ENCODE measurements at places on chromosomes 11 and 22.

- DNase-seq = no peak
These were observed 28.4 kb upstream of the UCP3 start for GRCh38 chr11:74037309-74037708.

GRCh38 chr11:13965337-13965736, 2.8 kb downstream of the SPON1 start:
- no peak for DNase-seq

- DNase-seq = no peak
These were observed 1.0 kb downstream of the BLID start for GRCh38 chr11:122114976-122115375.

DNA sequence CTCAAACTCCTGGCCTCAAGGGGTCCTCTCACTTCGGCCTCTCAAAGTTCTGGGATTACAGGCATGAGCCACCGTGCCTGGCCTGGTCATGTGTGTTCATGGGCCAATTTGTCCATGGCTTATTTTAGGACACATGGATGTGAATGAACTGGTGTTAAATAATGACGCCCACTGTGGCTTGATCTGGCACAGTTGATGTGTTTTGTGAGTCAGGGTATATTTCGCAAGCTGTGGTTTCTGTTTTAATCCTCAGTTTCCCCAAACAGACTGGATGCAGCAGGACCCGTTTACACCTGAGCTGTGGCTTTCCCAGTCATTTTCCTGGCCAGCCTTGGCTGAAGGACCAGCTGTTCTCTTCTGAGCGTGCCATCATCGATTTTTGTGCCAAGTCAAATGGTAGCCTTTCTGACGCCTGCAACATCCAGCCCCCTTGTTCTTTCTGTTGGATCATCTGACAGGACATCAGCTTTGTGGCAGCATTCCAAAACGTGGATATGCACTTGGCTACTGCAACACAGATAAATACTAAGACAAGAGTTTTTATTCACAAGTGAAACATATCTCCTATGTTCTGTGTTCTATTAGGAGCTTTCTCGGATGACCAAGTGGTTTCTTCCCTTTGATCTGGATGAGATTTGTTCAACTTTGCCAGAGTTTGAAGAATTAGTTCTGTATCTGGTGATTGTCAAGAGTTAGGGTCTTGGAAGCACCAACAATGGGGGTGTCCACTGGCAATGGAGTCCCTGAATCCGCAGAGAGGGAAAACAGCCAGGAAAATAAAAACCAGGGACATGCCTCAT, 40.0 kb upstream of the SEPTIN5 start:
- DNase-seq = no peak

- DNase-seq = no peak
These were observed 2.0 kb upstream of the CABP7 start for GRCh38 chr22:29717789-29718188.

DNA sequence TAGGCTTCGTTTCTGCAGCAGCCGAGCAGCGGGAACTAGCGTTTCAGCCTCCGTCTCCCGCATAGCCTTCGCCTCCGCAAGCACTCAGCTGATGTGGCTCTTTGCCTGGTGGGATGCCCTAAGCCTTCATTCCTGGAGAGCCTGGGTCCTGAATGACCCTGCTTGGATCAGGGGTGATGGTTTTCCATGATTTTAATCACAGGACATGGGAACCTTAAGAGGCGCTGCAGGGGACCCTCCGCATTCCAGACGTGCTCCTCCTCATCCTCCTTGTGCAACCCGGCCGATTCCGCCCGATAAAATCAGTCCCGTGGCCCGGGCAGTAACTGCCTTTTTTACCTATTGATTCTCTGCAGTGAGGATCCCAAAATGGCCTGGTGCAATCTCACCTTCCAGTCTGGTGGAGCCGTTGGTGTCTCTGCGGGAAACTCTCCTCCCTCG, 8.2 kb downstream of the C11orf21 start:
- no peak for DNase-seq

DNA sequence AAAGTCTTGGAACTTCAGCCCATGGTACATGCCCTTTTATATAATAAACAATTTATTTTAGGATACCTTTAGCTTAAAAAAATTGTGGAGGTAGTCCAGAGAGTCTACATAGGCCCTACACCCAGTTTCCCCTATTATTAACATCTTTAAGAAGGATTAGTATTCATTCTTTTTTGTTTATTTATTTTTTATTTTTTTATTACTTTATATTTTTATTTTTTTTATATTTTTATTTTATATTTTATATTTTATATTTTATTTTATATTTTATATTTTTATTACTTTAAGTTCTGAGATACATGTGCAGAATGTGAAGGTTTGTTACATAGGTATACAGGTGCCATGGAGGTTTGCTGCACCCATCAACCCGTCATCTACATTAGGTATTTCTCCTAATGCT, 15.9 kb upstream of the ABTB2 start:
- no peak for DNase-seq

DNA sequence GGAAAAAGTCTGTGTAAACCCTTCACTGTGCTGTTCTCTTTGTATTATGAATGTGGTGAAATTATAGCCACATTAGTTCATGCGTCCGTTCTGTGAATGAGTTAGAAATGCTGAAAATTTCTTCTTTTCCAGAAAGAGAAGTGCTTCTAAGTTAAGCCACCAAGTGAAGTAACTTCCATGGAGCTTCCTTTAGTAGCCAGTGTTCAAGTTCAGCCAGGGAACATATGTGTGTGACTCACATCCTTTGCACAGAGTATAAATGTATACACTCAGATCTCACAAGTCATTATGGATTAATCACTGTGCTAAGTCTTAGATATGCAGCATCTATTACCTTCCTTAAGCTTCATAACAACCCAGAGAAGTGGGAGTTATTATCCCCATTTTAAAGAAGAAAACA, 3.1 kb upstream of the MMP8 start:
- DNase-seq = no peak

GRCh38 chr11:133834682-133835592, 10.4 kb downstream of the SPATA19 start:
- peak; percentile 91 for DNase-seq

DNA sequence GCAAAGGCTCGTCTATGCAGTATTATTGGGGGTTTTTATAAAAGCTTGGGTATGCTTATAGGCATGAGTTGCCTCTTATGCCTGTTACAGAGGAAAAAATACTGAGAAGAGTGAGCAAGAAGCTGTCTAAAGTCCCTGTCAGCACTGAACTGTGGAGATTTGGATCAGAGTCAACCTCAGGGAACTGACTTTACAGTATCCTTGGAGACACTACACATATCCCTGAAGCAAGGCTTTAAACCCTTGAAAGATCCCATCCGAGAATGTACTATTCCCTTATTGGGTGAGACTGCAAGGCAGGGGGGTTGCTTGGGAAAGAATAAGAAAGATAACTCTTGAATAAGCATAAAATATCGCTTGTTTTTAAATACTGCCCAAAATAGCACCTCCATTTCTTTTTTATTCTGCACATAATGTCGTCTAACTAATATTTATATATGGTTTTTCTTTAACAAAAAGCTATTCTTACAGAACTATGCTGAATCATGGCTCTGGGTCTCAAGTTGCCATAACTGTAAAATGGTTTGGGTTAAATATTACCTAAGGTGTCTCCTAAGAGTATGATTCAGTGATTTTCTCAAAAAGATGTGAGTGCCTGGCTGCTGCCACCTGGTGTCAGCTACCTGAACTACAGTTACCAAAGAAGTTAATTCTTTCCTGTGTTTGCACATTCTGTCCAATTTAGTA, 1062.8 kb downstream of the DLG2 start:
- peak; percentile 63 for DNase-seq

DNA sequence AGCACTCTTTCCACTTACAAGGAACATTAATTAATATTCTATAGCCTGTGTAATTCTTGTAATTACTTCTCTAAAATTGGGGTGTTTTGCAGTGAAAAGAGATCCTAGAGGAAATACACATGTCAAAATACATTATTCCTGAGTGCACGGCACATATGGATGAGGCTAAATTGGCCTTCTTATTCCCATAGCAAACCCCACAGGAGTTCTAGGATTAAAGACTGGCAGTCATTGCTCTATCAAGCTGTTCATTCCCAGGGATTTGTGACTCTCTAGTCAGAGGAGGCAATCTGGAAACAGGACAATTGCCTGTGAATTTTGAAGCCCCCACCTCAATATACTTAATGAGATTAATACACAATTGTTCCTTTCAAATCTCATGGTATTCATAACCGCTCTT, 145.9 kb upstream of the OPCML start:
- peak; percentile 41 for DNase-seq

GRCh38 chr11:117772360-117772759, 24.7 kb downstream of the DSCAML1 start:
- DNase-seq = no peak

DNA sequence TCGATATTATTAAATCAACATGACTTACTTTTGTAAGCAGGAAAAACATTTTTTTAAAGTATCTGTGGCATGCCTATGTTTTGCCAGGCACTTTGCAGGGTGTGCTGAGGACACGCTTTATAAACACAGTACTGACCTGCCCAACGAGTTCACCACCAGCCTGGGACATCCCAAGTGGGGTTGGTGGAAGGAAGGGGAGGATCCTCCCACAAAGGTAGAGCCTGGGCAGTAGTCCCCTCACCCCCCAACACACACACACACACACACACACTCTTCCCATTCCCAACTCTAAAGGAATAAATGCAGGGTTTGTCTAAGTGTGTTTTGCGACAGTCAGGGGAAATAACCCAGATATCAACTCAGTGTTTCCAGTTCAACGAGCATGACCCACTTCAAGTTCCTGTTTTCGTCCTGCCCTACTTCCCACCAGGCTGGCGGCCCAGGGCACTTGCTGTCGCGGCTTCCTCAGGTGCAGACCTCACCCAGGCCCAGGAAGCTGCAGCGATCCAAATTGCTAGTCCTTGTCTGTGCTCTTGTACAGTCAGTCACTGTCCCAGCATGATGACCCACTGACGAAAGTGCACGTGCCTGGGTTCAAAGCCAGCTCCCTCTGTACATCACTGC, 3.1 kb downstream of the CERK start:
- peak; percentile 85 for DNase-seq

- no peak for DNase-seq
These were observed 1.6 kb upstream of the B4GAT1 start for GRCh38 chr11:66349084-66349386.

GRCh38 chr11:77467993-77468392, 5.9 kb downstream of the PAK1 start:
- DNase-seq = no peak

DNA sequence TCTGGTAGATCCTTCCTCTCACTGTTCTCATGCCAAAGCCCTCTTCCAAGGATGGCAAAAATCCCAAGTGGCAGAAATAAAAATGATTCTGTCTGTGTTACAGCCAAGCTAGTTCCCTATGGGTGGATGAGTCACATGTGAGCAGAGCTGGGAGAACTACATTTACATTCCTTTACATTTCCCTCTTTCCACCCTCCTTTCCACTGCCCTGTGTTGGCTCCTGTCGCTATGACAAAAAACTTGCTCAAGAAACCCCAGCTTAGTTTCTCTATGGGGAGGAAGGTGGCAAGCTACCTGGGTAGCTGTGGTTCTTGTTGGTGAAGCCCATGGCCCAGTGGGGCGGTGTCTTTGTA, 10.2 kb upstream of the DDB2 start:
- no peak for DNase-seq

- DNase-seq = no peak
These were observed 32.6 kb downstream of the IGLL5 start for GRCh38 chr22:22920104-22920654.

GRCh38 chr22:47196881-47197772, 434.7 kb downstream of the TBC1D22A start:
- no peak for DNase-seq

DNA sequence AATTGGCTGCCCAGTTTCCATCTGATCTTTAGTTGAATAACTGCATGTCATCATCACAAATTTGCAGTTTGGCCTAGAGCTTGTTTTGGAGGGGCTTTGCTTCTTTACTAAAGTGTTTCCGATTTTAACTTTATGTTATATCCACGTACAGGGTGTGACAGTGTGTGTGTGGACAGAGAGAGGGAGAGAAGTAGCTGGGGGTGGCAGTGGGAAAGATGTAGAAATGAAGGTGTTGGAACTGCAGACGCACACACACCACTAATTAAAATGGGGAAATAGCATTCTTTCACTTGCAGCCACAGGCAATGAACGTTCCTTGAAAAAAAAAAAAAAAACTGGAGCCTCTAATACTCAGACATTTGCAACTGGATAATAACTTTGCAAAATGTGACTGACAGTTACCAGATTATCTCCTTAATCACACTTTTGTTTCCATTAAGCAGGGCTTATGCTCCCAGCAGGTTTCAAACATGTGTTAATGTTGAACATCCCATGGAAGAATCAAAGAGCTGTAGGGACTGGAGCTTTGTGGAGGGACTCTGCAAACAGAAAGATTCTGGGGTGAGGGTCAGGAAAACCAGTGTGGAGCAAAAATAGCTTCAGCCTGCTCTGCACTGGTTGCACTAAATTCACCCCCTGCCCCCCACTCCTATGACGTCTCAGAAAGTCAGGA, 238.1 kb upstream of the TENM4 start:
- DNase-seq = peak; percentile 44

DNA sequence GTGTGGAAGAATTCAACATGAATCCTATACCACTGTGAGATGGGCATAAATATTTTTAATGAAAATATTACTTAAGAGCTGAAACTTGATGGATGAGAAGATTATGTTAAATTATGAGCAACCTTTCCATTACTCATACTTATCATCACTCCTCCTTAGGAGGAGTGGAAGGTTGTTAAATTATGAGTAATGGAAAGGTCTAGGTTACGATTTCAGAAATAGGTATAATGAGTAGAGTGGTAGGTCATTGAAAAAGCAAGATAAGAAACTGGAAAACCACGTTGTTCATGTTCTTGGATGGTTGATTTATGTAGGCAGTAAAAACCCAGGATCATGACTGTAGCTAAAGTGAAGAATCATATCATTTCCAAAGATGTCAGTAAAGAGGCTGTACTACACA, 973.2 kb upstream of the RAG2 start:
- DNase-seq = no peak

GRCh38 chr11:27571154-27571810, 64.7 kb upstream of the LIN7C start:
- DNase-seq = peak; percentile 78

DNA sequence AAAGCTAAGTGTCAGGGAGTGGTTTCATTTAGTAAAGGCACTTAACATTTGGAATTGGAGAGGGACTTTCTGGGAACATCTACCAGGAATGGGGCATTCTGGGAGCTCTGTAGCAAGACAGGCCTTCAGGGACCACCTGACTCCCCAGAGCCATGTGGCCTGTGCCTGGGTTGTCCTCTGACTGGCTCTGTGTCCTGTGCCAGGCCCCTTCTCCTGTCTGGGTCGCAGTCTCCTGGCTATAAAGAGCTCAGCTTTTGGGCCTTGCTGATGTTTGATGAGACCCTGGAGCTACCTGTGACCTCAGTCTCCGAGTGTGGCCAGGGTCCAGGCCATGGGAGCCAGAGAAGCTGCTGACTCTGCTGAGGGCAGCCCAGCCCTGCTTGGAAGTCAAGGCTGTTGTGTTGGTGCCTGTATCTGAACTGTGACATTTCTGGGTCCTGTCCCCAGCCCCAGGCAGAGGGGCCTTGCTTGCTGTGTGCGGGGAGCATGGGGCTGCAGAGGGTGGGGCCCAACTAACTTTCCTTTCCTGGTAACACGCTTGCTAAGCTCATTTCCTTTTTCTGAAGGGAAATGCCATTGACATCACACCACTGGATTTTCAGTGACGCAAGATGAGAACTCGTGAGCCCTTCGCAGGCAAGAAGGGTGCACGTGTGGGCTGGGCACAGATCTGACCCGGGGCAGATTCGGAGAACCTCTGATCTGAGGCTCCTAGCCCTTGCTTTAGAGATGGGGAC, 41.3 kb downstream of the LRRC32 start:
- DNase-seq = no peak

GRCh38 chr22:42444077-42444904, 12.1 kb upstream of the NFAM1 start:
- peak; percentile 98 for DNase-seq

- DNase-seq = peak; percentile 91
These were observed 1.6 kb upstream of the PAX6 start for GRCh38 chr11:31812383-31813381.

GRCh38 chr11:89477175-89477574, 14.0 kb downstream of the NOX4 start:
- no peak for DNase-seq
